ENCODE measurements at places on chromosomes 5 and 9.

DNA sequence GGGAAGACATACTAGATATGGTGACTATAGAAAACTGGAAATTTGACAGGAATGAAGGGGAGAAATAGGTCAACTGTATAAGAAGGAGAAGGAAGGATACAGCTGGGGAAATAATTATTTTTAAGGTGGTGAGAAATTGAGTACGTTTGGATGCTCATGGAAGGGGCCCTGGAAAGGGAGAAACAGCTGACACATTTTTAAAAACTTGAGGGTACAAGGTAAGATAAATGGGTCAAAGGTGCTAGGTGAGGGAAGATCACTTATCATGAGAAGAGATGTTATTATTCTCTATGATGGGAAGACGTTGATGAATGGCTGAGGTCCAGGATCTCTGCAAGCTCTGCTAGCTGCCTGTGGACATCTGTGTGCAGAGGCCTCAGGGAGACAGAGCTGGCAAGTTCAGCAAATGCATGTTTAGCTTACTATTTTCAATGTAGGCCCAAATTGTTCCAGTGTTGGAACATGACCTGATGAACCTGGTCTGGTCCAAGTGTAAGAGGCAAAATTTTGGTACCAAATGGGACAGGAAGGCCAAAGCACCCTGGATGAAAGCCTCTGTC is 181.7 kb downstream of the MTRR start:
- DNase-seq, result no peak

DNA sequence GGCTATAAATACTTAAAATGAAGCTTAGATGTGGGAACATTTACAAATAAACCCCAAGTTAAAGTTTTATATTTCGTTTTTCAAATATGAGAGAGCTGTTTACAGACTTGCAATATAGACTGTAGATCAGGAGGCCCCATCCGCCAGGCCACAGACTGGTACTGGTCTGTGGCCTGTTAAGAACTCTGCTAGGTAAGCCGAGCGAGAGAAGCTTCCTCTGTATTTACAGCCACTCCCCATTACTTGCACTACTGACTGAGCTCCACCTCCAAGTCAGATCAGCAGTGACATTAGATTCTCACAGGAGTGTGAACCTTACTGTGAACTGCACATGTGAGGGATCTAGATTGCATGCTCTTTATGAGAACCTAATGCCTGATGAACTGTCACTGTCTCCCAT is 561.4 kb upstream of the FAM174A start:
- no peak for DNase-seq

DNA sequence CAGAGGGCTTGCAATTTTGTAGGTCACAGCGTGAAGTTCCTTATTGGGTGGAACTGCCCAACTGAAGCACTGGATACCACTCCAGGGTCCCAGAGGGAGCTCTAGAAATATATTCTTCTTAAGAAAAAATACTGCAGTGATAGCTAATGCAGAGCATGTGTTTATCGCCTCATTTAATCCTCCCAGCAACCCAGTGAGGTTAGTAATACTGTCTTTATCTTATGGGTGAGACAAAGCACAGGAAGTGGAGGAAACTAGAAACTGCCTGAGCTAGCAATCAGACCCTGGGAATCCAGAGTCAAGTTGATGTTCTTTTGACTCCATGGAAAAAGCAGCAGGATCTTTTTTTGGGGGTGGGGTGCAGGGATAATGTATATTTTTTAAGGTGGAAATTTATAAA is 153.3 kb downstream of the PJA2 start:
- DNase-seq, result no peak

- no peak for DNase-seq
These were observed 82.9 kb downstream of the CDO1 start for GRCh38 chr5:115733607-115734006.

DNA sequence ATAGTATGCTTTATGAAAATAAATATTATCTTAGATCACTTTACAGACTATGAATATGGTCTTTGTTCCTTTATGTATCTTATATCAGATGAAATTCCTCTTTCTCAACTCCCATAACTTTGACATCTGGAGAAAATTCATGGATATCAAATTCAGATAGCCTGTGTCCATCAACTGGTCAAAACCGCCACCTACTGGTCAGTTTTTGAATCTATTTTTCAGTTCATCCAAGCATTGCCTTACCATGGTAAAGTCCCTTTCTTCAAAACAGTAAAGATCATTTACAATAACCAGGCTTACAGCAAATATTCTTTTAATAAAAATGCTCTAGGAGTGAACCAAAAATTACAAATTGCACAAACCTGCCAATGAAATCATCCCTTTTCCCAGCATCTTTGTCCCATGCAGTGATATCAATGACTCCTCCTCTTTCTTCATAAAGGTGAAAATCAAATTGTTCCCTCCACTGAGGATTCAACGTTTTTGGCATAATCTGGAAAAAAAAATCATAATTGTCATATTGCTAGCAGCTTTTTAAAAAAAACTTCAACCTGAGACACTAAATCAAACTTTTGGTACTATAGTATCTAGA is 290.5 kb downstream of the SLF1 start:
- no peak for DNase-seq

- peak; percentile 45 for DNase-seq
These were observed 15.1 kb upstream of the LCP2 start for GRCh38 chr5:170312666-170313065.

GRCh38 chr5:97183100-97183929 is at the start of gene RIOK2:
Gene RIOK2 (minus strand): TSS chr5:97183247. CDS start chr5:97183191, 56 bp downstream.
- peak; percentile 88 for DNase-seq

DNA sequence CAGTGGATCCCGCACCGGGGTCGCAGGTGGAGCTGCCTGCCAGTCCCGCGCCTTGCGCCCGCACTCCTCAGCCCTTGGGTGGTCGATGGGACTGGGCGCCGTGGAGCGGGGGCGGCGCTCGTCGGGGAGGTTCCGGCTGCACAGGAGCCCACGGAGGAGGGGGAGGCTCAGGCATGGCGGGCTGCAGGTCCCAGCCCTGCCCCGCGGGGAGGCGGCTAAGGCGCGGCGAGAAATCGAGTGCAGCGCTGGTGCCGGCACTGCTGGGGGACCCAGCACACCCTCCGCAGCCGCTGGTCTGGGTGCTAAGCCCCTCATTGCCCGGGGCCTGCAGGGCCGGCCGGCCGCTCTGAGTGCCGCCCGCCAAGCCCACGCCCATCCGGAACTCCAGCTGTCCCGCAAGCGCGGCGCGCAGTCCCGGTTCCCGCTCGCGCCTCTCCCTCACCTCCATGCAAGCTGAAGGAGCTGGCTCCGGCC is 120.6 kb upstream of the MEF2C start:
- DNase-seq, result no peak
